ENCODE measurements at places on chromosomes 6 and 20.

GRCh38 chr20:23291575-23292240 lies 58.9 kb upstream of the NXT1 start:
- DNase-seq = no peak

GRCh38 chr20:17816804-17817587 lies 117.2 kb downstream of the BANF2 start:
- no peak for DNase-seq

GRCh38 chr20:1526310-1526709 lies 31.2 kb downstream of the SIRPD start:
- DNase-seq = no peak

- no peak for DNase-seq
Measured at GRCh38 chr6:112680091-112680490, 333.0 kb downstream of the RFPL4B start.

DNA sequence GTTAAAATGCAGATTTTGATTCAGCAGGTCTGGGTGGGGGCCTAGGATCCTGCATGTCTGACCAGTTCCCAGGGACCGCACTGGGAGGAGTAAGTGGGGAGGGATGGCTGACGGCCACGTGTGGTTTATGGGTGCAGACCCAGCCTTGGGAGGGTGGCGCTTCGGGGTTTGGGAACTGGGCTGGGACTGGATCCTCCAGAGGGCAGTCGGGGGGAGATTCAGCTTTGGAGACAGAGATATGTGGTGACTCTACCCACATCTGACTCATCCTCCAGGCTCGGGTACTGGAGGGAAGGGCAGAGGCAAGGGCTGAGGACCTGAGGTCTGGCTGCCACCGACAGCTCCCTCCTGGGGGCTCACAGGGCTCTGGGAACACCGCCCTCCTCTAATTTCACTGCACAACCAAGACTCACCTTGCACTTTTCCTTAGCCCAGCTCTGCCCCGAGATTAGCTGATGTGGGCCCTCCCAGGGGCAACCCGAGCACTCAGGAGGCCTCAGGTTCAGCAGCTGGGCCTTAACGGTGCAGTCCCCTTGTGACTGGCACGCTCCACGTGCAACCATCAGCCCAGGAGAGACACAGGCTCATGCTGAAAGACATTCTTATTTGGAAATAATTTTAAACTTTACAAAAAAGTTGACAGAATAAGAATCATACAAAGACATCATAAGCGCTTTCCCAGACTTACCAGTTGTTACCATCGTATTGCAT lies 172.8 kb upstream of the PMEPA1 start:
- DNase-seq = no peak

DNA sequence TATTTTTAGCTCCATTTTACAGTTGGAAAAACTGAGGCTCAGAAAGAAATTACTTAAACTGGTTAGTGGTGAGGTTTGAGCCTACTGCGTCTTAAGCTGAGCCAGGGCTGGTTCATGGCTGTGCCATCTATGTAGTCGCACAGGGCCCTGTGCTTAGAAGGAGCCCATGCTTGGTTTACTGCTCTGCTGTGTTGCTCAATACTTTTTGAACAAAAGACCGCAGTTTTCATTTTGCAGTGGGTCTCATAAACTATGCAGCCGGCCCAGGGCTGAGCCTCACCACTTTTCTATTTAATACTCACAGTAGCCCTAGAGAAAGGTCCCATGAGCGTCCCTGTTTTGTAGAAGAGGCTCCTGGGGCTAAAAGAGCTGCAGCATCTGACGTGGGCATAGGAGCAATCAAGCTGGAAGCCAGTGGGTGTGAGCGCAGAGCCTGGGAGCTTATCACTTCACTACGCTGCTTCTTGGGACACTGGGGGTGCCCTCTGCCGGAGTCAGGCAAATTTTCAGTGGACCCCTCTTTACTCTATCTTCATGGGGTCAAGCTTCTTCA lies 501 bp downstream of the SIRPB2 start:
- DNase-seq = no peak

DNA sequence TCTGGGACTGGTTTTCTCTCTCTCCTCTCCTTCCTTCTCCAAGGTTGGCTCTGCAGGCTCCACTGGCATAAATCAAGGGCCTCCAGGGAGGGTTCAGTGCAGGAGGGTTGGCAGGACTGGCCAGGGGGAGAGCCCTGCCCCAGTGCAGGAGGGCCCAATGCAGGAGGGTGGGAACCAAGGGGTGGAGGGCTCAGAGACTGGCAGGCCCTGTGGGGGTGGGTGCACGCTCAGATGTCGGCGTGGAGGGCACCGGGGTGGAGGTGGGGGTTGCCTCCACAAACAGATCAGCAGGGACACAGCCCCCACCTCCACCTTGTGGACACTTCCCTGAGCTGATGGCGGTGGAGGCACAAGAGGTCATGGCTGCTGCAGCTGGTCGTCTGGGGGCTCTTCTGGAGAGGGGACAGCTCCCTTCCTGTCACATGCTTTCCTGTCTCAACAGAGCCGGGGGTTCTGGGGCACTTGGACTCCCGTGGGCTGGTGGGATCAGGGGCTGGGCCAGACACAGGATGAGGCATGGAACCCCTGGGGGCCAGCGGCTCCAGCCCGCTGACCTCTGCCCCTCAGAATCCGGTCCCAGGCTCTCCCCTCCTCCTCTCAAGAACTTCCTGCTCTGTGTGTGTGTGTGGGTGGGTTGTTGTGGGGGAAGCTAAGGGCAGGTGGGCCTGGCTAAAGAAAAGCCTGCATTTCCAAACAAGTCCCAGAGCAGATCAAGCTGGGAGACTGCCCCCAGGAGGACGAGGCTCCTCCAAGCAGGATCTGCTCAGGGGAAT lies 2.7 kb upstream of the ABHD16B start:
- DNase-seq = no peak

Data from stimulated activated CD4-positive, alpha-beta T cell treated with anti-CD3 and anti-CD28 coated beads, Interleukin-12 subunit alpha, Interleukin-12 subunit beta, amount 100 ng/mL, for 24 hours (primary cell).